Mesenteric fat pad (tissue), 1 donor: ENCODE measurements at places on chromosomes 1 and 21. TPM values are rescaled to one million over a fixed set of nuclear protein-coding genes. Genes with fewer than 3 reads are reported as not detected.

GRCh38 chr1:67664048-67664447, 21.0 kb upstream of the GADD45A start:
- no peak for DNase-seq

DNA sequence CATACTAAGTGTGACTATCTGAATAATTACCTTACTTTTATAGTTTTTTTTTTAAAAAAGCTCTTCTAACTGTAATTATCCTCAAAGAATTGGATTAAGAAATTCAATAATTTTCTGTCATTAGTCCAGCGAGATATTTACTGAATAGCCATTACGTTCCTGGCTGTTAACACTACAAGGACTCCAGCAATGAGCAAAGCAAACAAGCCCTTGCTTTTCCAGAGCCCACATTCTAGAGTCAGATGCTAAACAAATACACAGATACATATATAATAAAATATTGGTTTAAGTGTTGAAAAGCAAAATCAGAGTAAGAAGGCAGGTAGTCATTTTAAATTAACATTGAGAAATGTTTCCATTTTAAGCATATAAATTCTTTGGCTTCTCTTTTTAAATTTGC, 118.4 kb downstream of the ATF6 start:
- DNase-seq: no peak

The NCMAP gene
- not detected for total RNA-seq

The CXADR gene
- 0.74 TPM for total RNA-seq

The MASP2 gene
- not detected for total RNA-seq

The DCDC2B gene
- total RNA-seq: not detected
